ENCODE measurements at places on chromosomes 4 and X.

DNA sequence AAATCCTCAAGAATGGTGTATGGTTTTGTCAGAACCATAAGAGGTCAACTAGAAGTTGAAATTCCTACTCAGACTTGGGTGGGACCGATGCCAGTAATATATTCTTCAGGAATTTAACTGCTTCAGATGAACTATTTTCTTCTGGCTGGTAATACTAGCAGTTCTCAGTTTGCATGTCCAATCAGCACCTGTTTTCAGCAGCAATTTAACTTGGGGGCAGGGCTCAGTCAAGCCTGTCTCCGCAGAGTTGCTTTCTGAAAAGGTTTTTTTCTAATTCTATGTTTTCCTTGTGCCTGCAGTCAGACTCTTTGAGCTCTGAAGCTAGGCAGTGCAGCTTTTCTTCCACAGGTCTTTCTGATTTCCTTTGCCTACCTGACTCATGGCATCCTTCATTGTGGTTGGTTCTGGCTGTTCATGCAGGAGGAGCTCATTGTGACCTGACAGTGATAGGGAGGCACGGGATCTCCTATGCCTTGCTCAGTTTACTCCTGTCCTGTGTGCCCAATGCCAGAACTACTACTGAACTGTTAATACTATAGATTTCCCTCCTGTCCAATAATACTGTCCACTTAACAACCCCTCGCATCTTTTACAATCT lies 17.3 kb upstream of the FMR1 start:
- no peak for DNase-seq

GRCh38 chr4:83108101-83108861 lies 6.2 kb downstream of the PLAC8 start:
- DNase-seq = no peak

- DNase-seq = no peak
These were observed 47.3 kb upstream of the FAM9A start for GRCh38 chrX:8848441-8848840.

DNA sequence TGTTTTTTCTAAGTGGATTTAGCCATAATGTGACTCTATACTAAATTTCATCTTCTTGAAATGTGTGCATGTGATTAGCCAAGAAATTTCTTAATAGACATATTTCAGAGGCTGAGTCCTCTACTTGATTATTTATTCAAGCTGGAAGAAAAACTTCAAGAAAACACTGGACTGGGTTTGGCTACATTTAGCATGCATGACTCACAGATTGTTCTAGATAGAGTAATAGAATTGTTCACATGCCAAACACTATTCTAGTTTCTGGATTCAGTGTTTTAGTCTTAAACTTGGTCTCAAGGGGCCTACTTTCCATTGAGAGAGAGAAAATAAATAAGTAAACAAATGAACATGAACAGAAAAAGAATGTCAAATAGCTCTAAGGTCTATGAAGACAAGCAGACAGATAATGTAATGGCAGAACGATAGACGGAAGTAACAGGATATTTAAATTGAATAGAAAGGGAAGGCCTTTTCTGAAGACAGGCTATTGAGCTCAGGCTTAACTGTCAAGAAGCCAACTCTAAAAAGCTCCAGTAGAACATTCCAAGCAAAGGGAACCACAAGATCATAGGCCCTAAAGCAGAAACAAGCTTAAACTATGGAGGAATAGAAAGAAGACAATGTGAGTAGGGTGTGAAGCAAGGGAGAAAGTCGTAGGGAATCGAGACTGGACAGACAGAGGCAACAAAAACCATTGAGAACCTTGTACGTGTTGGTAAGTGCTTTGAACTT lies 104.6 kb downstream of the TMEM144 start:
- no peak for DNase-seq

- no peak for DNase-seq
These were observed 344.7 kb downstream of the PCDH10 start for GRCh38 chr4:133493776-133494175.

DNA sequence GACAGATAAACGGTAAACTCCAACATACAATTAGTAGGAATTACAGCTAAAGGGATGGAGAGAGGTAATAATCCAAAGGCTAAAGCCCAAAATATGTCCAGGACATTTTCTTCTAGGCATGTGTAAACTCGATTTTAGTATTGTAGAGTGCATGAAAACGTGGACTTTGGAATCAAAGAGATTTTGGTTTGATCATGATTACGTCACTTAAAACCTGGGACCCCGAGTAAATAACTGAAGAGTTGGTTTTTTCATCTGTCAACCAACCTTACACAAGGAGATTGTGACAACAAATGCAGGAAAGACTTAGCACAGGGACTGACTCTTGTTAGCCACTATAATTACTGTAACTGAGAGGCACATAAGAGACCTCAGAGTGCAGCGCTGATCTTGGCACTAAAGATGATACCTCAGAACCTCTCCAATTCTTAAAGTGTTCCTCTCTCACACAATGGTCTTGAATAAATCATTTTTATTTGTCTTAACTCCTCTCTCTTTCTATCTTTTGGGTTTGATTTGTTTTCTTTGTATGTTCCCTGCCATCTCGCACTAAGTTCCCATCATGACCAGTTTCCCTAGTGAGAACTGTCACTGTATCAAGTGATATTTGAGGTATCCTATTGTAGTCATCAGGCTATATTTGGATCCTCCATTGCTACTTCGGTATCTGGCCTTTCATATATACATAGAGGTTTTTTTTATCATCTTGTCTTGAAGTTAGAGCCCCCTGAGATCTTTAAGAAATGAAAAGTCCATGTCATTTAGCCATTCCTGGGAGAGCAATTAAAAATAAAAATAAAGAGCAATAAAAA lies 32.2 kb upstream of the MSL3 start:
- no peak for DNase-seq

DNA sequence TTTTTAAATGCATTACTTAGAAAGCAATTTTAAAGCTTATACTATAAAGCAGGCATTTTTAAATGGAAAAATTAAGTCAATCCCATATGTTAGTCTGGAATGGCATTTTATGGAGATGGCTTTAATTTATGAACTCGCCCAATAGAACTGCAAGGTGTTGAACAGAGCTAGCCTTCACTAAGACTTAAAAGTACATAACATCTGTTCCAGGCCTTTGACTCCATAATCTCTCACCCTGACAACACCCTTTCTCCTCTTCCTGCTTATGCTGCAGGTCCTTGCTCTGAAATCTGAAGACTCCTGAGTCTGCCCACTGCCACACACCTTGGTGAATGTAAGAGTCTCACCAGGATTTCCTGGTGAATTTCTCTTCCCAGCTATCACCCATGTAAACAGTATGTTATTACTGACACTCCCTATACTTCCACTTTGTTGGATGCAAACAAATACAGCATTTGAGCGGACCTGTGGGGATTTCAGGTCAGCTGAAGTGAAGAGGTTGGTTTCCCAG lies 17.7 kb upstream of the SLC39A8 start:
- no peak for DNase-seq

- DNase-seq = no peak
These were observed 266.2 kb downstream of the SPRY1 start for GRCh38 chr4:123662827-123663226.

DNA sequence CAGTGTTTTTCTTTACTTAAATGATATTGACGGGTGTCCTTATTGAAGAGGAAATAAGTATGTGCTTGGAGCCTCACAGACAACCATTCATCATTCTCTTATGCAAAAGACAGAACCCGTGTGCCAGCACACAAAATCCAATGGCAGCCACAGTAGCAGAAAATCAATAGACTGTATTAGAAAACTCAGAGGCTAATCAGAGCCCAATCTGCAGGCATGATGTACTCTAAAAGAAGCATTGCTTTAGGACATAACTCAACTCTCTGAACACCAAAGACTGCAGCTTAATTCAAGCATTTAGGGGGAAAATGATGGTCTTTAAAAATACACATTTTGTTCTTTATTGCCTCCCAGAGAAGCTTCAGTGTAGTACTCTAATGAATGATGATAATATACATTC lies 476.9 kb downstream of the PDHA2 start:
- no peak for DNase-seq

DNA sequence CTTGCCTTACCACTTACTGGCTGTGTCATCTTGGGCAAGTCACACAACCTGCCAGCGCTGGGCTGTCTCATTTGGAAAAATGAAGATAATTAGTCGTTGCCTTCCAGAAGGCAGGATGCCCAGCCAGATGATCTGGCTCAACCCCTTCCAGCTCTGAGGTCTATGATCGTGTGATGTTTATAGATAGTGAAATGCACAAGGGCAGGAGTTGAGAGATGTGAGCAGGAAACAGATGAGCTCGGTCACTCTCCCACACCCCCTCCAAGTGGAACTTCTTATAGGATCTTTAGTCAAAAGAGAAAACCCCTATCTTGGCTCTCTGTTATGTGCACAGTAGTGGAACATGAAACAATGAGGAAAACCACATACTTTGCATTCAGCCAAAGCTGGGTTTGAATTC lies 336.8 kb upstream of the PPARGC1A start:
- DNase-seq = no peak

GRCh38 chrX:69538321-69538876 lies 34.3 kb downstream of the NALF2 start:
- DNase-seq = peak; percentile 34

- no peak for DNase-seq
These were observed 3.1 kb upstream of the SETD7 start for GRCh38 chr4:139559089-139559479.

- DNase-seq = no peak
These were observed 542 bp downstream of the RNF150 start for GRCh38 chr4:141132709-141133145.

DNA sequence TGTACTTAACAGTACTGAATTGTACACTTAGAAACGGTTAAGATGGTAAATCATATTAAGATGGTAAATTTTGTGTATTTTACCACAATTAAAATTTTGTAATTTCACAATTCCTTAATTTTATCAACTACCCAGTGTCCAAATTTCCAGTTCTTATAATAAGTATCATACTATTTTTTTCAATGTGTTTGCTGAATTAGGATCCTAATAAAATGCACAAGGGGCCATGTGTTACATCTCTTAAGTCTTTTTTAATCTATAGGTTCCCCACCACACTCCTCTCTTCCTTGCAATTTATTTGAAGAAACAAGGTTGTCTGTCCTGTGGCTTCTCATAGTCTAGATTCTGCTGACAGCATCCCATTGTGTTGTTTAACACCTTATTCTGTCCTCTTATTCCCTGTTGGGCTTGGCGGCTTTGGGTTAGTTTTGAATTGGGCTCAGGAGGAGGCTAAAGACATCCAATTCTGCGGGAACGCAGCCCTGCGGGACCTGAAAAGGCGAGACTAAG lies 533 bp upstream of the SYAP1 start:
- DNase-seq = no peak

DNA sequence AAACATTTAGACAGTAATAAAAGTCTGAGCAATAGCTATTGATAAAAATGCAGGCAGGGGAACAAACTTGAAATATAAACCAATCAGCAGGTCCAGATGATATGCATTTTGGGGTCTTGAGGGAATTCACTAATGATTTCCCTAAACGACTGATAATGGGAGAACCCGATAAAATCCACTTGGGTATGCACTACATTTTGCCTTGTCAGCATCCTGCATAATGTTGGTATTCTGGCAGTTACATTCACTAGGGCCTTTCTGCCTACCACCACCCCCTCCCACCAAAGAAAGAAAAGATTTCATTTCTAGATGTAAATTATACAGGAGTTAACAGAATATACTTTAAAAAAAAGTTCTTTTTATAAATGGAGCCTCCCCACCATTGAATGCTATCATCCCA lies 63.5 kb upstream of the IL1RAPL2 start:
- DNase-seq = no peak

DNA sequence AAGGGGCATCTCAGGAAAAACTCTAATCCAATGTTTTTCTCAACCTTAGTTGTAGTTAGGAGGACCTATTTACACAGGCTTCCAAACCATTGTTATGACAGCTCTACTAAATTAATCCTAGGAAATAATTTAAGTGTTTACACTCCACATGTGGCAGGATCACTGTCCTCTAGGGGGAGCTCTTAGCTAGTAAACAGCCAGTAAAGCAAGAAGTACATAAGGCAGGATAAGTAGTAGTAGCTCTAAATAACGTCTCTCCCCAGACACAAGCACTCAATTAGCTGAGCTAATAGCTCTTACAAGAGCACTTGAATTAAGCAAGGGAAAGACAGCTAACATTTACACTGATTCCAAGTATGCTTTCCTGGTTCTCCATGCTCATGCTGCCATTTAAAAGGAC lies 37.3 kb downstream of the NUDT11 start:
- no peak for DNase-seq

Measured in activated CD8-positive, alpha-beta memory T cell treated with anti-CD3 and anti-CD28 coated beads for 4 hours (primary cell).